ENCODE measurements at places on chromosomes 7 and 10.

DNA sequence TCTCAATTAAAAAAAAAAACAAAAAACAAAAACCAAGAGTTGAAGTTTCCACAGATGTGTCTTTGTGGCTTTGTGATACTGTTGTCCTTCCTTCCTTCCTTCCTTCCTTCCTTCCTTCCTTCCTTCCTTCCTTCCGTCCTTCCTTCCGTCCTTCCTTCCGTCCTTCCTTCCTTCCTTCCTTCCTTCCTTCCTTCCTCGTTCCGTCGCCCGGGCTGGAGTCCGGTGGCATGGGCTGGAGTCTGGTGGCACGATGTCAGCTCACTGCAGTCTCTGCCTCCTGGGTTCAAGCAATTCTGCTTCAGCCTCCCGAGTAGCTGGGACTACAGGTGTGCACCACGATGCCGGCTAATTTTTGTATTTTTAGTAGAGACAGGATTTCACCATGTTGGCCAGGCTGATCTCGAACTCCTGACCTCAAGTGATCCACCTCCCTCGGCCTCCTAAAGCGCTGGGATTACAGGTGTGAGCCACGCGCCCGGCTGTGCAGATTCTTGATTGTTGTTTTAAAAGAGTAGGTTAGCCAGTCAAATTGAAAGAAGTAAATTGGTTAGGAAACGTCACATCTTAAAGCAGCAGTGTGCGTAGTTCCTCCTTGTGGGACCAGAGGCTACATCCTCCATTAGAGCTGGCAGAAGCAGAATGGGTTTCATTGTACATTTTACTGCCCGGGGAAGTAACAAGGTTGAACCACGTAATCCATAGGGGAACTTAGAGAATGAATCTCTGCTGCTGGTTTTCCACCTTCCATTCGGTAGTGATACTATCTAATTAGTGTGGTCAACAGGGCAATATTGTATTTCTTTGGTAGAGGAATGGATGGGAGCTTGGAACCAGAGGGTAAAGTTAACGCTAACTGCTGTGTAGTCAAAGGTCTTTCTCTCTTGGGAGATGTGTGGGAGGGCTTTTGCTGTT is 20.6 kb downstream of the DNAJB6 start:
- no peak for DNase-seq

- DNase-seq, result no peak
These were observed 6.5 kb downstream of the TBRG4 start for GRCh38 chr7:45104844-45105587.

DNA sequence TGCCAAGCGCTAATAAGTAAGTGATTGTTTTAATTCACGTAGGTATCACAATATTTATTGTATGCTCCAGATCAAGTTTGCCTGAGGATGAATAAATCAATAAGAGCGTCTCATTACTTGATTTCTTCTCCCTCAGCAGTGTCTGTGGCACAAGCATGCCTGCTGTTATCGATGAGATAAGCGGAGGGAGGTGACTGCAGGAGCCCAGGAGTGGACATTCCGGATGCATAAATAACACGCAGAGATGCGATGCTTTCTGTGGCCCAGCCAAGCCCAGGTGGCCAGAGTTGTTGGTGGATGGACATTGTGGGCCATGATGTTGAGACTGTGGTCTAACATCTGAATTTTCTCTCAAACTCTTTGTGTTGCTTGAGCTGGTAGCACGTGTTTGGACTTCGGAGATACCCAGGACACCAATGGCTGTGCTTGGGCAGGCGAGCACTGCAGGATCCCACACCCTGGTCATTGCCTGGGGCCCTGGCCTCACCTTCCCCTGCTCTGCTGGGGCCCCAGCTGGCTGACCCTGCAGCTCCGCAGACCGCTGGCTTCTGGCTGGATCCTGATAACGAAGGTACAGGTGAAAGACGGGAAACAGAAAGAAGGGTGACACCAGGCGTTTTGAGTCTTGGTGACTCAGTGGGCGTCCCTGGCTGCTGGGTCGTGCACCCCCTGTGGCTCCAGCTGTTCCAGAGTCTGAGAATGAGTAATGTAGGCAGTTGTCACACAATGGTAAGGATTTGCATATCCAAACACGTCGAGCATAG is 31.2 kb upstream of the MNX1 start:
- DNase-seq, result no peak

DNA sequence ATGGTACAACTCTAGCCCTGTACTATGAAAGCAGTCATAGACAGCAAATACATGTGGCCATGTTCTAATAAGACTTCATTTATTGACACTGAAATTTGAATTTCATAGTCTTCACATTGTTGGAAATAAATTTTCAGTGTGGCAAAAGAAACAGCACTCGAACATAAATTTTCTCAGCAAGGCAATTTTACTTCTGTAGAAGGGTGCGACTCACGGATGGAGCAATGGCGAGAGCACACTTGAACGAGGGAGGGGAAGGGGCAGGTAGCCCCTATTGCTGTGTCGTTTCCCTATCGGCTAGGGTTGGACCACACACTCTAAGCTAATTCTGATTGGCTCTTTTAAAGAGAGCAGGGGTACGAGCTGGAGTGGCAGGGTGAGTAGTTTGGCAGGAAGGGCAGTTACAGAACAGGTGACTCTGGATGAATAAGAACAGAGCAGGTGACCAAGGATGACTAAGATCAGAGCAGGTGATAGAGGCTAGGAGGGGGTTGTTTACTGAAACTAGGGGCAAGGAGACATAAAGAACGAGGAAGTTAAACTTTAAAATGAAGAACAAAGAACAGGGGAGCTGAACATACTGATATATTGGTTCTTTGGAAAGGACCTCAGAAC is 52.0 kb downstream of the LRRC4 start:
- no peak for DNase-seq

GRCh38 chr10:82267465-82267864 is 392.5 kb downstream of the NRG3 start:
- DNase-seq, result no peak

DNA sequence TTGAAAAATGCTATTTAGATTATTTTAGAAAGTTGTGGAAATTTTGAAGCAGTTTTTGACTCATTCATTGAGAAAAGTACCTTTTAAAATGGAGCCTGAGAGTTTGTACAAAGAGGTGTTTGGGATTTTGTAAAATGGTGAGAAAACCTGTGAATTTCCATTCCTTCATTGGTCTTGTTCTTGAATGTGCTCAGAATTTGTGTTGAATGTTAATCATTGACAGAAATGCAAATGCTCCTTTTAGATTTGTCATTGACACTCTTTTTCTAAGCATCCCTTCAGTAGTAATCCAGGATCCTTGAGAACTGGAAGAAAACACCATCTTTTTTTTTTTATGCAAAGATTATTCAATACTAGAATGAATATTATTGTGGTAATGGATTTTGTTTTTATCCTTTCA is 74.8 kb downstream of the LCOR start:
- no peak for DNase-seq

DNA sequence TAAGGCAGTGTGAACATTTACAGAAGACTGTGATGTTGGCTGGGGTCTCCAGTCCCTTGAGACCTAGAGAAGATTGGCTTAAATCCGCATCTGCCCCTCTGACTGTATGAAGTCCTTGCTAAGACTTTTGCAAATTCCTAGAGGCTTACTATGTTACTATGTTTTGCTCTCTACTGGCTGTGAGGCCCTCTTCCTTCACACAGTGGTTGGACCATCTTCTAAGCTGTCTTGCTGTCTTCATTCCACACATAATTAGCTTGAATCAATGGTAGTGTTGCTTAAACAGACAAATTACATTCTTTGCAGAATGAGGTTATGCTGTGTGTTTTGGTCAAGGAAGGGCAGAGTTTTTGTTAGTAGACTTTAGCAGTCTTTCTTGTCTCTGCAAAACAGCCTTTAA is 658.0 kb downstream of the TYW1 start:
- no peak for DNase-seq

- no peak for DNase-seq
These were observed 98.7 kb downstream of the NOC3L start for GRCh38 chr10:94264085-94264484.

DNA sequence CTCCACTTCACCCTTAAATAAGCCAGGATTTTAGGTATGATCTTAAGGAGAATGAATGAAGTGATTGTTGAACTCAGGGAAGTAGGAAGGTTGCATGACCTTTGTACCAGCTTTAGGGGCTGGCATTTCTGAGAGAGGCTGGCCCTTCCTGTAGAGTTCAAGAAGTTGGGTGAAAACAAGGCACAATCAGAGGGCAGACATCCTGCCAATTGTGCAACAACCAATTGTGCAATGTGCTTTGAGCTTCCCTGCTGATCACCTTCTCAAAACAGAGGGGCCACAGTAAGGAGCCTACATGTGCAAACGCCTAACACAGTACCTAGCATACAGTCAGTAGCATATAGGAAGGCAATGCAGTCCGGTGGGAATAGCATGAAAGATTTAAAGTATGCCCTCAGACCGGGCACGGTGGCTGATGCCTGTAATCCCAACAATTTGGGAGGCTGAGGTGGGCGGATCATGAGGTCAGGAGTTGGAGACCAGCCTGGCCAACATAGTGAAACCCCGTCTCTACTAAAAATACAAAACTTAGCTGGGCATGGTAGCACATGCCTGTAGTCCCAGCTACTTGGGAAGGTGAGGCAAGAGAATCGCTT is 5.4 kb downstream of the CPVL start:
- no peak for DNase-seq

- DNase-seq, result no peak
These were observed 26.1 kb upstream of the GRID1 start for GRCh38 chr10:86392723-86393094.

DNA sequence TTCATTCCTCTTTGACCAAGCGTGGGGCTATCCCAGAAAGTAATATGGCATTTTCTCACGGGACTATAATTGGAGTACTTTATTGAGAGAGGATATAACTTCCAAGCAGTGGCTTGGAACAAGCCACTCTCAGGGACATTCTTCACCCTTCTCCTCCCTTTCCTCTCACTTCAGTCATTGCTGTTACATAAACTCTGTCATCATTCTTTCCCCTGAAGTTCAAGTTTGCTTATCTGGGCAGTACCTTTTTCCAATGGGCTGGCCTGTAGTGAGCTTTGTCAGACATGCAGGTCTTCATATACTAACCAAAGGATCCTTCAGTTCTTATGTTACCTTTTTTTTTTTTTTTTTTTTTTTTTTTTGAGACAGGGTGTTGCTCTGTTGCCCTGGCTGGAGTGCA is 58.7 kb upstream of the KMT2E start:
- DNase-seq, result no peak

DNA sequence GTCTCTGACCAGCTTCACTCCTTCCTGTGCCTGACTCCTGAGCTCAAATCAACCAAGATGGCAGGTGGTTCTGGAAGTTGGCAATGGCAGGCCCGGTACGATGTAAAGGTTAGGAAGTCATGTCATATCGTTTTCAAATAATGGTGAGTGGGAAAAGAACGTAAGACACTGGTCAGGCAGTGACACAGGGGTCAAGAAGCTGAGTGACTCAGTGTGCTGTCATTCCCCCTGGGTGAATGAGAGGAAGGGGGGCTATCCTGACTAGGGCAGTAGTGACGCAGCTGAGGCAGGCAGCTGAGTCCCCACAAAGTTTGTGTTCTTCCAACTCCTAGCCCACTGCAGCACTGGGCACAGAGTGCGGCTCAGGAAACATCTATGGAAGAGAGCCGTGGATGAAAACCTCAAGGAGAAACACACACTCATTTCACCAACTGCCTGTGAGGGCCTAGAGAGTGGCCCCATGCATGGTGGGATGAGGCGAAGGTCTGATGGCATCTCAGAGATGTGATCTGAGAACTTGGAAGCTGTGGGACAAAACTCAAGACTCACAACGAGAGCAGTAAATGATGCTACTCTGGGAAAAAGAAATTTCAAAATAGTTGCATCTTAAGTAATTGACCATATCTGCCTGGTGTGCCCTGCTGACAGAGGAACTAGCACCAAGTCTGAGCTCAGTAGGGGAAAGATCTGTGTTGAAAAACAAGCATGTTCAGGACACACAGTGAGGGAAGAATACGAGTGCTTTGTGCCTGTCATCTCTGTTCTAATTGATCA is 23.2 kb downstream of the CREB3L2 start:
- DNase-seq, result no peak

DNA sequence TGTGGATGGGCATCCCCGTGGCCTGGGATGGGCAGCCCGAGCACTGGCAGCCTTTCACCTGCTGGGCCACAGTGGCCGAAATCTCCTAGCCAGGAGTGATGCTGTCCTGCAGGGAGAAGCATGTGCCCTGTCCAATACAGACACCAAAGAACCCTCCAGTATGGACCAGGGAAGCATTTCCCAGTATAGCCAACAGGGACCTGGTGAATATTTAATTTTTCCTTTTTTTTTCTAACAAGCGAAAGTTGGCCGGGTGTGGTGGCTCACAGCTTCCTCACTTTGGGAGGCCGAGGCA is 11.0 kb downstream of the IMPDH1 start:
- no peak for DNase-seq

- no peak for DNase-seq
These were observed 22.7 kb upstream of the MAP3K8 start for GRCh38 chr10:30411263-30411662.
